Retina (tissue), 1 donor: ENCODE measurements at places on chromosomes 7 and 10.

DNA sequence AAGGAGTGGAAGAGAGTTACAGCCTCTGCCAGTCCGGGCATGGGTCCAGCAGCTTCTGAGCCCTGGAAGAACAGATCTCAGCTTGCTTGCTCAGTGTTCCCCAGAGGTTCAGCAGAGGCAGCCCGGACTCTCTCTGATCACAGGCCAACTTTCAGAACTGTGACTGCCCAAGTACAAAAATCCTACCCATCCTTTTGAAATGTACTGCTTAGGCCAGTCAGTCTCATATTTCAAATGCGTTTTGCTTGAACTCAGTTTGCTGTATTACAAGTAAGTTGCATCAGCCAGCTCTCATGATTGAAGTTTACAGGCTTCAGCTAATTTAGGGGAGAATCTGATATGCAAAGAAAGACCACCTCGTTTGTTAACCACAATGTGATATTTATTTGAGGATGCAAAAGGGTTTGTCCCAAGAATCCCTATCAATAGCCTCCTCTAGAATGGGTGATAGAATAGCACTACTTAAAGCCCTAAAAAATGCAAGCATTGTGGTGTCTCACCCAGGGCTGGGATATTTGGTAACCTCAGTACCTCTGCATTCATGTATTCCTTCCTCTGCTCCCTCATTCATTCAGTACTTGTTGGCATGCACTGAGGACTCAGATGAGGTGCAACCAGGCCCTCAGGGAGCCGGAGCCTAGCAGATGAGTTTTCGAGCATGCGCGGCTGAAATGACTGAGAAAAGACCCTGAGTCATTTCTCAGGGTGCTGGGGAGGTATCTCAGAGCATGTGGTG lies 7.0 kb downstream of the AIMP2 start:
- DNase-seq, result no peak

DNA sequence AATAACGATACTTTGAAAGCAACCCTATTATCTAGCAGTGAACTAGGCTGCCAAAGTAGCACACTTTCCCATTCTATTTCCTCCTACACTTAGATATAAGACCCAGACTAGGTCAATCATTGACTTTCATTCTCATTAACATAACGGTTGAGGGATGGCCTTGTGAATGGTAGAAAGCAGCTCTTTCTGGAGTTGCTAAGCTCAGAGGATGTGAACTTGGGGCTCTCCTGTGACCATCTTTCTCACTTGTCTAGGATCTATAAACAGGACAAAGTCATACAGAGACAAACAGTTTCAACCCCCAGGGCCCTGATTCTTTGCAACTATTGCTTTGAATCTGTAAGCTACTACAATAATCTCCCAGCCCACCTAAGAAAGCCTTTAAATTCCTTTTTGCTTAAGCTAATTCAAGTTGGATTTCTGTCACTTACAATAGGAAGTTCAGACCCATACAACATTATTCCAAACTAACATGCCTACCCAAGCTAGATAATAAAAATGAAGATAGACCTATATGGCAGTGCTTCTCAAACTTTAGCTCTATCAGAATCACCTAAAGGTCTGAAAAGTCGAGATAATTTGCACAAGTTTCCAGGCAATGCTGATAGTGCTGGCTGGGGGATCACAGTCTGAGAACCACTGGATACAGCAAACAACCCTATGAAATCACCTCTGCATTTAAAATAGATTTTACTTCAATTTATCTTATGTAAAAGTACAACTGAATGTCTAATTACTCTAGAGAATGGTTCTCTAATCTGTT lies 16.7 kb downstream of the P4HA1 start:
- DNase-seq, result no peak

DNA sequence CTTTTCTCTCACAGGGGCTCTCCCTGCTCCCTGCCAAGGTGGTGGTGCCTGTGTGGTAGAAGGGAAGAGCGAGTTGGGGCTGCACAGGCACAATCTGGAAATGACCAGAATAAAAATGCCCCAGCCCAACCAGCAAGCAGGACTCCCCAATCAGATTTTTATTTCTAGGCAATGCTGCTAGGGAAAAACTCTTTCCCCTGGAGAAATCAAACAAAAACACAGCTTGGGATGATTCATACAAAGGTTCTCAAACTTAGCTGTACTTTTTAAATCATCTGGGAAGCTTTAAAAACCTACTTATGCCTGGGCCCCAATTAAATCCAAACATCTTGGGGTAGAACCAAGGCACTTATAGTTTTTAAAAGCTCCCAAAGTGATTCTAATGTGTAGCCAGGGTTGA lies 243.2 kb downstream of the HTR7 start:
- DNase-seq, result no peak

- no peak for DNase-seq
Measured at GRCh38 chr10:789831-790701, 100.6 kb upstream of the DIP2C start.

- DNase-seq, result peak; percentile 62
Measured at GRCh38 chr7:158407581-158408317, 179.9 kb downstream of the PTPRN2 start.

- DNase-seq, result no peak
Measured at GRCh38 chr7:104894726-104895521, 119.1 kb upstream of the KMT2E start.

- no peak for DNase-seq
Measured at GRCh38 chr7:40570223-40570622, 435.4 kb downstream of the SUGCT start.

GRCh38 chr10:3976171-3976570 lies 191.2 kb upstream of the KLF6 start:
- no peak for DNase-seq

DNA sequence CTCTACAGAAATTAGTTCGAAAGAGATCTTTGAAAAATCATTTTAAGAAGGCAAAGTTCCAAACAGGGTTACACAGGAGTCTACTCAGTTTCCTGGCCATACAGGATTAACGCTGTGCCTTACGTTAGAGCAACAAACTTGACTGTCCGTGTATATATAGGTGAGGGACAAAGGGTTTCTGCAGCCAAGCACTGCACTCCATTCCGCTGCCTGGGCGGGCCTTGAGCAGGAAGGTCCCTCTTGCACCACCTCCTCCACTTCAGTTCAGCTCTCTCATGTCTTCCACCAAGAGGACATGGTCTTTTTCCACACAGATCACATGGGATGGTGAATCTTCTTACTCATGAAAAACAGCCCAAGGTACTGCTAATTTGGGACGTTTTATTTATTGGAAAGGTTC lies 43.2 kb downstream of the MCMBP start:
- DNase-seq, result no peak

GRCh38 chr10:124530215-124530665 lies 68.6 kb downstream of the LHPP start:
- DNase-seq, result peak; percentile 84

GRCh38 chr7:18693406-18693805 lies 197.9 kb downstream of the HDAC9 start:
- no peak for DNase-seq
